ENCODE measurements at places on chromosomes 1 and 21. TPM values are rescaled to one million over a fixed set of nuclear protein-coding genes. Genes with fewer than 3 reads are reported as not detected.

GRCh38 chr1:36137776-36138175 is 11.5 kb downstream of the TRAPPC3 start:
- no peak overlapping the region for H3K27ac ChIP-seq
- no peak for DNase-seq
- H3K36me3 ChIP-seq = peaks cover 7% of the 10 kb centered on the region
- no peak overlapping the region for H3K4me3 ChIP-seq

The RXFP4 gene
- not detected for total RNA-seq

- H3K27me3 ChIP-seq = peaks cover 3% of the 10 kb centered on the region
- no peaks in the 10 kb centered on the region for H3K36me3 ChIP-seq
- DNase-seq = no peak
- no peak overlapping the region for H3K4me3 ChIP-seq
Observed at GRCh38 chr1:7885513-7886404, 32.9 kb upstream of the UTS2 start.

- H3K27me3 ChIP-seq = peaks cover 11% of the 10 kb centered on the region
- H3K4me1 ChIP-seq = peaks cover 11% of the 10 kb centered on the region
- no peak overlapping the region for H3K4me3 ChIP-seq
- DNase-seq = peak; percentile 34
Observed at GRCh38 chr1:201264072-201264471, 19.2 kb upstream of the PKP1 start.

DNA sequence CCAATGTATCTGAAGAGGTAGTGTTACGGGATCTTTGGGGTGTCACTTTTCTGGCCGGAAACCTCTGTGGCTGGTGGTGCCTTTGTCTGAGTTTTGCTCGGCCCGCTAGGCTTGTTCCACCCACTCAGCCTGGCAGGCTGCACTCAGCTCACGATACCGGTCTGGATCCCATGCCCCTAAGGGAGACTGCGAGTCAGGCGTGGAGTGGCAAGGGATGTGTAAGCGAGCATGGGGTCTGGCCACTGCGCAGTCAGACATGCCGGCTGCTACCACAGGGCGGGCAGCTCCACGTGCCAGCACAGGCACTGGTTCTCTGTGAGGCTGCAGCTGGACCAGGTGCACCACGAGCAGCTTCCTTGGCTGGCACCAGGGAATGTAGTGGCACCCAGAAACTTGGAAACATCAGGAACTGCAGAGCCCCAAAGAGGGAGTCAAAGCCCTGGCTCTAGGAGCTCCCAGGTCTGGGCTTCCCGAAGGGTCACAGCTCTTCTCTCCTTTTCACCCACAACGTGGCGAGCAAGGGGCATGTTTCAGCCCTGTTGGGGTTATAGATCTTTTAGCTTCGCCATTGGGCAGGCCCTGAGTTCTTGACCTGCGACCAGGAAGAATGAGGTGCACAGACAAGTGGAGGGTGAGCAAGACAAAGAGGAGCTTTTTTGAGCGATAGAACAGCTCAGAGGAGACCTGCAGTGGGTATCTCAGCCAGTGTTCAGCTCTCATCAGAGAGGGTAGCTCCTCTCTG is 23.8 kb upstream of the LRRC8C start:
- no peaks in the 10 kb centered on the region for H3K4me1 ChIP-seq
- no peak overlapping the region for H3K4me3 ChIP-seq
- H3K27ac ChIP-seq = no peak overlapping the region
- H3K36me3 ChIP-seq = no peaks in the 10 kb centered on the region
- no peak for DNase-seq

DNA sequence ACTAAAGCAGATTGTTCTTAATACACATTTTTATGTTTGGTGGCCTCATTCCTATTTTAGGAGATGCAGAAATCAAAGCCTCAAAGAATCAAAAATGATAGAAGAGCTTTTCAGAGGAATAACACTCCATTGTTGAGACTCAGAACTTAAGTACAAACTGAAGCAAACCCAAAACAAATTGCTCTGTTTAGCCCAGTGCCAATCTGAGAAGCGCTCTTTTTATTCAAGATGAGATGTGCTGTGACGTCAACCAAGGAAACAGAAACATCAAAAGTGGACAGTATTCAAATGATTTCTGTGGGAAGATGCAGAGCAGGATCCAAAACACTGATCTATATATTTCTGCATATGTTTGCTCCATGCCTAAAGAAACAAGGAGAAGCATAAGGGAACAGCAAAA is 18.0 kb downstream of the COLGALT2 start:
- H3K36me3 ChIP-seq = no peaks in the 10 kb centered on the region
- peaks cover 57% of the 10 kb centered on the region for H3K4me1 ChIP-seq
- DNase-seq = no peak
- no peak overlapping the region for H3K4me3 ChIP-seq

DNA sequence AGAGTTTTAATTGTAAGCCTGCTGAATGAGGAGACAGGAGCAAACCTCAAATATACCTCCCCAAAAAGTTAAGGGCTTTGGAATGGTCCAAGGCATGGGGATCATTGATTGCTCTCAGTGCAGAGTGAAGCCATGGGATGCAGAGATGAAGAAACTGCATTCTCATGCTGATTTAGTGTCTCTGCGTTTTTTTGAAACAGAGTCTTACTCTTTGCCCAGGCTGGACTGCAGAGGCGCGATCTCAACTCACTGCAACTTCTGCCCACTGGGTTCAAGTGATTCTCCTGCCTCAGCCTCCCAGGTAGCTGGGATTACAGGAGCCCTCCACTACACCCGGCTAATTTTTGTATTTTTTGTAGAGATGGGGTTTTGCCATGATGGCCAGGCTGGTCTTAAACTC is 99.3 kb upstream of the ETV3 start:
- H3K4me1 ChIP-seq = no peaks in the 10 kb centered on the region
- no peaks in the 10 kb centered on the region for H3K36me3 ChIP-seq
- H3K4me3 ChIP-seq = no peak overlapping the region
- H3K27ac ChIP-seq = no peak overlapping the region
- H3K27me3 ChIP-seq = no peaks in the 10 kb centered on the region
- DNase-seq = no peak

- H3K36me3 ChIP-seq = no peaks in the 10 kb centered on the region
- no peak for DNase-seq
- no peak overlapping the region for H3K27ac ChIP-seq
- H3K27me3 ChIP-seq = no peaks in the 10 kb centered on the region
- no peaks in the 10 kb centered on the region for H3K4me1 ChIP-seq
Observed at GRCh38 chr1:221851336-221851735, 109.4 kb upstream of the DUSP10 start.

DNA sequence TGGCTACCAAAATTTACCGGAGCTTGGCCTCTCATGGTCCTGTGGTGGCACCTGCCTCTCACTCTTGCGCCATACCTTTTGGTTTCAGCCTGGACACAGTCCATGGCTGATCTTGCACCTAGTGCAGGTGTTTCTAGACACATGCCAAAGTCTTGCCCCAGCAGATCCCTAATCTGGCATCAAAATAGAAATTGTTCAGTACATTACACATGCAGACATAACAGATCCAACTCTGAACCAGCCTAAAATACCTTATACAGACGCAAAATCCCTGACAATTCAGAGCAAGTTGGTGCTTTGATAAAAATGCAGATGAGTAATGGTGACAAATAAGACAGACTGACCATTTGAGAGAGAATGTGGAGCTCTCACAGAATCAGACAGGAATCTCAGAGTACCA is 44.1 kb downstream of the NGF start:
- no peak overlapping the region for H3K4me3 ChIP-seq
- DNase-seq = no peak
- H3K36me3 ChIP-seq = no peaks in the 10 kb centered on the region
- no peaks in the 10 kb centered on the region for H3K4me1 ChIP-seq
- H3K27me3 ChIP-seq = no peaks in the 10 kb centered on the region
- H3K27ac ChIP-seq = no peak overlapping the region

DNA sequence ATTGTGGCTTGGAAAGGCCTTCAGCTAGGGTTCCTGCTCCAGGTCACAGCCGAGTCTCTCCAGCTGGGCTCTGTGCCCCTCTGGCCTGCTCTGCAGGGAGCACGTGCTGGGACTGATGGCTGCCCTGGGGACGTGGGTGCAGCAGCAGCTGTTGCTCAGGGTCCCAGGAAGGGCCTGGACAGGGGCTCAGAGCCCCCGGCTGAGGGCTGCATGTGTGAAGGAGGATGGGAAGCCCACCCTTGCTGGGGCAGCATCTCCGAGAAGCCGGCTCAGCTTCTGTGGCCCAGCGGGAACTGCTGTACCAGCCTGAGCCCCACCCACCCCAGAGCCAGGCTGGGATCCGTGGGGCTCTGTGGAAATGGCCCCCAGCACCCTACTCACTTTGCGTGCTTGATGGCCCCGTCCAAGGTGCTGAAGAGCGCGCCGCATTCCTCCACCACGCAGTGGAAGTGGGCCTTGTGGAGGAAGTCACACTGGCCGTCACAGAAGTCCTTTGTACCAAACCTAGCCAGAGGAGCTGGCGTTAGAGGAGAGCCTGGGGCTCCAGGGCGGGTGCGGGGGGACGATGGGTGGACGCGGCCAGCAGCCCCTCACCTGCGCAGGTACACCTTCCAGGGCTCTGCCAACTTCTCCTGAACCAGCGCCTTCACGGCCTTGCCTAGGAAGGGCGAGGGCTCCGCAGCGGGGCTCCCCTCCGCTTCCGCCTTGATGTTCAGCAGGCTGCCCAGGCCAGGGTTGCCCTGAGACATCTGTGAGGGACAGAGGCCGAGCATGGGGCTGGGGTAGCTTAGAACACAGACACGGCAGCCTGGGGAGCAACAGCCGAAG is 147.5 kb downstream of the CASZ1 start:
- peaks cover 58% of the 10 kb centered on the region for H3K4me1 ChIP-seq
- DNase-seq = no peak
- H3K27me3 ChIP-seq = no peaks in the 10 kb centered on the region
- H3K27ac ChIP-seq = peak overlapping the region; percentile 31
- H3K4me3 ChIP-seq = no peak overlapping the region

DNA sequence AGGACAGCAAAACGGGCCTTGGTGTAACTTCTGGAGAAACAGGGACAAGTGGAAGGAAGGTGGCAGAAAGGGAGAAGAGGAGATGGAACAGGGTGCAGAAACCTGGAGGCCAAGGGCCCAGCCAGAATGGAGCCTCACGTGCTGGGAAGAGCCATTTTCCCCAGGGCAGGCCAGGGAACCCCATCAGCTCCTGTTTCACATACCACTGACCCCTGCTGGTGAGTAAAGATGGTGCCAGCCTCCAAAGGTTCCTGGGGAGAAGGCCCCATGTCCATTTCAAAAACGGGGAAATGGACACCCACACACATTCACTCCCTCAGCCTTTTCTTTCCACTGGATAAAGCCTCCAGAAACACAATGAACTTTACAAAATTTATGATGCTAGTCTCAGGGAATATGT is 57.6 kb upstream of the JUN start:
- no peak overlapping the region for H3K27ac ChIP-seq
- no peak overlapping the region for H3K4me3 ChIP-seq
- no peaks in the 10 kb centered on the region for H3K4me1 ChIP-seq
- no peaks in the 10 kb centered on the region for H3K27me3 ChIP-seq

GRCh38 chr1:84853741-84854721 is 39.0 kb downstream of the LPAR3 start:
- no peak overlapping the region for H3K27ac ChIP-seq
- no peaks in the 10 kb centered on the region for H3K4me1 ChIP-seq
- H3K4me3 ChIP-seq = no peak overlapping the region
- H3K27me3 ChIP-seq = no peaks in the 10 kb centered on the region

DNA sequence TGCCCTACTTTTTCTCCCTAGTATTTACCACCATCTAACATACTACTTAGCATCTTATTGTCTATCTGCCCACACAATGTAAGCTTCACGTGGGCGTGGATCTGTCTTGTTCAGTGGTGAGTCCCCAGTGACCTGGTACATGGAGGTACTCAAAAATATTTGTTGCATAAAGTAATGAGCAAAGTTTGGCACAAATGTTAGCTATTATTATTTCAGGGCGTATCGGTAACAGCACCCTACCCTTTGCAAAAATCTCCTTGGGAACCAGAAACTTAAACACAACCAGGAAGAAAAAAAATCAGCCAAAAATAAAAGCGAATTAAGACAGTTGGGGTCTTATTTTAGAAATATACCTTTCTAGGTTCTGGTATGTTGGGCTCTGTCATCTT is 454 bp upstream of the NENF start:
- H3K27me3 ChIP-seq = no peaks in the 10 kb centered on the region
- peaks cover 14% of the 10 kb centered on the region for H3K4me1 ChIP-seq
- H3K27ac ChIP-seq = peak overlapping the region; percentile 76
- DNase-seq = no peak

The GPR3 gene
- not detected for total RNA-seq

- peak overlapping the region; percentile 98 for H3K4me3 ChIP-seq
- no peaks in the 10 kb centered on the region for H3K4me1 ChIP-seq
- H3K27me3 ChIP-seq = no peaks in the 10 kb centered on the region
- H3K36me3 ChIP-seq = peaks cover 20% of the 10 kb centered on the region
Observed at GRCh38 chr1:203306089-203306964, 1.0 kb downstream of the BTG2 start.

GRCh38 chr1:167635941-167636340 is 5.9 kb downstream of the RCSD1 start:
- no peak overlapping the region for H3K27ac ChIP-seq
- DNase-seq = no peak
- no peak overlapping the region for H3K4me3 ChIP-seq
- H3K4me1 ChIP-seq = no peaks in the 10 kb centered on the region

DNA sequence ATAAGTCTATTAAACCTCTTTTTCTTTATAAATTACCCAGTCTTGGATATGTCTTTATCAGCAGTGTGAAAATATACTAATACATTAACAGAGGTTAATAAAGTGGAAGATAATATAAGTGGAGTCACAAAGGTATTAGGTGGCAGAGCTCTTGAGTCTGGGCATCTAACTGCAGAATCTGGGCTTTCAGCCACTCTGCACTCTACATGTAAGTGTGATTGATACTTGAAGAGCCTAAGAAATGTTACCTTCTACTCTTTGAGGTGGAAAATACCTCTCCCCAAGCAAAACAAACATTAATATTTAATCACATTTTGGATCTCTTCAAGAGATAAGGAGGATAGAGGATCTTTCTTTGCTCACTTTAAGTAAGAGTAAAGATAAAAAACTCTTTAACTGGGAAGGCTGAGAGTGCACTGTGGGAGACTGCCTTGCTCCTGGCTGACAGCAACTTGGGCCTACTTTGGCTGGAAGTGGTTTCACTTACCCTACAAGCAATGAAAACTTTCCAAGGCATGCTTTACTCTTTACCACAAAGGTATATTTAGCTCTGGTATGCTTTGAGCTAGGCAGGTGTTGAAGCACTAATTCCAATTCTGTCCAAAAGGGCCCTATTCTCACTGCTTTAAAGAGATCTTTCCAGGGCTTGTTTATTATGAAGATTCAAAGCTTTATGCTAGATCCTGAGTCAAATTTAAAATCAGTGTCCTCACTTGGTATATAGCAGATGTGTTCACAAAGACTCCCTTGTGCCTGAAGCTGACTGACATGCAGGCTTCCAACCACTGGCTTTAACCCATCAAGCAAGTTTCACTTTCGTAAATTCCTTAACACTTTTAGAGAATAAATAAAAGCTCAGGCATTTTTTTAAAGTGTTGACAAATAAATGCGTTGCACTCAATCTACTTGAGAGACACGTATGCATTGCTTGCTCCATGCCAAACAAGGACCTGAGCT is 245.3 kb upstream of the ZP4 start:
- no peaks in the 10 kb centered on the region for H3K36me3 ChIP-seq
- H3K4me1 ChIP-seq = no peaks in the 10 kb centered on the region
- H3K27ac ChIP-seq = no peak overlapping the region
- H3K4me3 ChIP-seq = no peak overlapping the region
- no peak for DNase-seq
- no peaks in the 10 kb centered on the region for H3K27me3 ChIP-seq

Data from sigmoid colon (tissue), 7 donors.